ENCODE measurements at places on chromosomes 6 and 20.
A peak's percentile ranks its signal among the peaks of the same experiment; 100 is the strongest.

GRCh38 chr6:75691012-75691411, 58.0 kb upstream of the MYO6 start:
- DNase-seq, result peak; percentile 62

DNA sequence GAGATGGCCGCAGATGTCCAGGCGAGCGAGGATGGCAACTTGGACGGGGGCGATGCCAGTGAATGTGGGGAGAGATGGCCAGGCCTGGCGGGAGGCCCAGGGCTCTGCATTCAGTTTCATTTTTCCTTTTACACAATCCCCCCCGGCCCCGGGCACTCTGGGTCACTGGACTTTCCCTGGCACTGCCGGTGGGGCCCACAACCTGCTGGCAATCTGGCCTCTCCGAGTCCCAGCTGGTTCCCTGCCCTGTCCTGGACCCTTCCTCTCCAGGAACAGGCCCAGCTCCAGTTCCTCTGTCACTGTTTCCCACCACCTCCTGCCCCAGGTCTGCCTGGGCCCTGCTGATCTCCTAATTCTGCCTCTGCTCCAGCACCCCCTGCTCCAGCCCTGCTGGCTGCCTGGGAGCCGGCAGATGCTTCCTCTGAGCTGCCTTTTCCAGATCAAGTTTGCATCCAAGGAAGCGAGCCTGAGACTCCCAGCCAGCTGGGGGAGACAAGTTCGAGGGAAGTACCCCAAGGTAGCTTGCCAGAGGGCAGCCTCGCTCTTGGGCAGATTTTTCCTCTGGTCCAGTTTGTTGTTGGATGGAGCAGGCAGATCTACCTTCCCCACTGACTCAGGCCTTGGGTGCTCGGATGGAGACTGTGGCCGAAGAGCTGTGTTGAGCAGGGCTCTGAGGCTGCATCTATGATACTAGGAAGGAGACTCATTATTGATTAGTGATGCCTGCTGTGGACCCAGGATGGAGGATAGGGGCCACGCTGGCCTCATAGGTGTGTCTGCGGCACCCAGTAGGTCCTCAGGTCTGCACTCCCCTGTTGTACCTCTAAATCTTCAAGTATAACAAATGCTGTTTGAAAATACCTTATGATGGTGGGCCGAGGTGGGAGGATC, 83.2 kb downstream of the CEBPB start:
- no peak for DNase-seq

GRCh38 chr6:149095842-149096241, 221.7 kb upstream of the TAB2 start:
- DNase-seq, result no peak

DNA sequence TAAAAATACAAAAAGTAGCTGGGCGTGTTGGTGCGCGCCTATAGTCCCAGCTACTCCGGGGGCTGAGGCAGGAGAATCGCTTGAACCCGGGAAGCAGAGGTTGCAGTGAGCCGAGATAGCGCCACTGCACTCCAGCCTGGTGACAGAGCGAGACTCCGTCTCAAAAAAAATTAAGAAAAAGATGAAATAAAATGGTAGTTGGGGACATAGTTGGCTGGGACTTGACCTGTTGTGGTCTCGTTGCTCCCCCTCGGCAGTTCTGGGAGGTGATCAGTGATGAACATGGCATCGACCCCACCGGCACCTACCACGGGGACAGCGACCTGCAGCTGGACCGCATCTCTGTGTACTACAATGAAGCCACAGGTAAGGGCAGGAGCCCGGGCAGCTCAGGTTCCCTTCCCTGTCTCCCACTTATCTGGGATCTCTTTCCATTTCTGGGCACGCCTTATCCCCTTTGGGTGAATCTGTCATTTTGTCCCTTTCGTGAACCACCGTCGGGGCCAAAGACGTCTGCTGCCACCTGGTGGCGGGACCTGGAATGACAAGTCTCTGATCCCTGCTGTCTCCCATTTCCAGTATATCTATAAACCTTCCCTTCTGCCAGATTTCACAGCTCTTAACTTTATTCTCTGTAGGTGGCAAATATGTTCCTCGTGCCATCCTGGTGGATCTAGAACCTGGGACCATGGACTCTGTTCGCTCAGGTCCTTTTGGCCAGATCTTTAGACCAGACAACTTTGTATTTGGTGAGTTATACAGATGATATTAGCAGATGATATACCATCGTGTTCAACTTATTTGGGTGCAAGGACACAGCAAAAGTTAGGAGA, 2.3 kb downstream of the TUBB start:
- DNase-seq, result peak; percentile 86

DNA sequence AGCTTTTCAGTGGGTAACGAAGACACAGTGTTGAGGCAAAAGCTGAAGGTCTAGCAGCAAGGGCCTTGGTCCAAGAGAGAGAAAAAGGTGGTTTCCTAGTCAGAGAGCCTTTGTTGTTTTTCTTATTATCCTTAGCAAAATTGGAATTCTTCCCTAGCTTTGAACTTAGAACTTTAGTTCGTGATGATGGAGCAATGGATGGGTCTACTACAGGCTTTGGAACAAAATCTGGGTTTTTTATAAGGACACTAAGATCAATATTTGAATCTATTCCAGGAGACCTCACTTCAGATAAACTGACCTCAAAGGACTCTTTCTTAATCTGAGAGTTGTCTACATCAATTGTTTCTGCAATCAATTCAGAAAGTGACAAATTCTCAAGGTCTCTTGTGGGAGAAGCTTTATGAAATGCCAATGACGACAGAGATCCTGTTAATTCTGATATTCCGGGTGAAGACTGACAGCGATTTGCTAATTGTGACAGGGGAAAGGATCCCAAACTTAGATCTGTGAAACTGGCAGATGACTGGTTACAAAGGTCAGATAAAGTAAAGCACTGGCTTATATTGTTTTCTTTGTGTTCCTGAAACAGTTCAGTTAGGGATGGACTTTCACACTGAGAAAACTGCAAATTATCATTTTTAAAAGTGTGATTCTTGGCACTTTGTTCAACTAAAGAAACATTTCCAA, 17.7 kb downstream of the HBS1L start:
- DNase-seq, result no peak

DNA sequence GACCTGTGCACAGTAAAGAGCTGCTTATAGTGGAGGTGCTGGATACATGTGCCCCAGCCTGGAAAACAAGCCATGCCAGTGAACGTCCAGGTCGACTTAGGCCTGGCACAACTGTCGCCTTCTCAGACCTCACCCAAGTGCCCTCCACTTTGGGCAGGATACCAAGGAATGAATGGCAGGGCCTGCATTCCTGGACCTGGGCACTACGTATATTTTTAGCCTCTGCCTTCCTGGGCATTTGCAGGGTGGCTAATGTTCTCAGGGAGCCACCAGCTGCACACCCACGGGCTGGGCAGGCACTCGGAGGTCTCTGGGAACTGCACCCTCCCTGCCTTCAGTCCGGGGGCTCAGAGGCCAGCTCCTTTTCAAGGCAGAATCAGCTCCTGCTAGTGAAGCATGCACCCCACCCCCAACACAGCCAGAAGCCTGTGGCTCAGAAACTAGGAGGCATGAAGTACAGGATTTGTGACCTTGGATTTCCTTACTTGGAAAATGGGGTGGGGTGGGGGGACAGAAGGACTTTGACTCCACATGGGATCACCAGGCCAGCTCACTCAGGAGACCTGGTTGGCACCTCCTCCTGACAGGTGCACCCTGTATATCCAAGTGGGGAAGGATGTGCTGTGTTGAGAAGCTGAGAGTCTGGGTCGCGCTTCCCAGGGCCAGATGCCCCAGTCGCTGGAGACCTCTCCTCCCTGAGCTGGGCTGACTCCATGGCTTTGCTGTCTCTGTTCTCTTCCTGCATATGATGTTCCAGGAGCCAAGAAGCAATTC, 2.5 kb upstream of the LSM14B start:
- no peak for DNase-seq

DNA sequence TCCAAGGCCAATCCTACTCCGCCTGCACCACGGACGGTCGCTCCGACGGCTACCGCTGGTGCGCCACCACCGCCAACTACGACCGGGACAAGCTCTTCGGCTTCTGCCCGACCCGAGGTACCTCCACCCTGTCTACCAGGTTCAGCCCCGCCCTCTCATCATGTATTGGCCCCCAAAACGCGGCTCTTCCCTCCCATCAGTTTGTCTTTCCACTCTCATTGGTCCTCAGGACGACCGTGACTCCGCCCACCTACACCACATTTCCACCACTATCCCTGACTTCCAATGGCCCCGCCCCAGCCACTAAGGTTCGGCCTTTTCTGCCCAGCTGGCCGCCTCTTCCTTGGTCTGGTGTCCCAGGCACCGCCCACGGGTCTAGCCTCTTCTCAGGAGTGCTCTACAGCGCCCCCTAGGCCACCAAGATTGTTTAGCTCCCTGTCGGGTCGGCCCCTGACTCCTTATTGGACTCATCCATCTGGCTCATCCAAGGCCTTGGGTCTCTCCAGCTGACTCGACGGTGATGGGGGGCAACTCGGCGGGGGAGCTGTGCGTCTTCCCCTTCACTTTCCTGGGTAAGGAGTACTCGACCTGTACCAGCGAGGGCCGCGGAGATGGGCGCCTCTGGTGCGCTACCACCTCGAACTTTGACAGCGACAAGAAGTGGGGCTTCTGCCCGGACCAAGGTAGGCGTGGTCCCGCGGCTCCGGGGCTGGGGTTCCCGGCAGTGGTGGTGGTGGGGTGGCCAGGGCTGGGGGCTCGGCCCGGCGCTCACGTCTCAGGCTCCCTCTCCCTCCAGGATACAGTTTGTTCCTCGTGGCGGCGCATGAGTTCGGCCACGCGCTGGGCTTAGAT, 3.1 kb downstream of the MMP9 start:
- DNase-seq, result peak; percentile 80

DNA sequence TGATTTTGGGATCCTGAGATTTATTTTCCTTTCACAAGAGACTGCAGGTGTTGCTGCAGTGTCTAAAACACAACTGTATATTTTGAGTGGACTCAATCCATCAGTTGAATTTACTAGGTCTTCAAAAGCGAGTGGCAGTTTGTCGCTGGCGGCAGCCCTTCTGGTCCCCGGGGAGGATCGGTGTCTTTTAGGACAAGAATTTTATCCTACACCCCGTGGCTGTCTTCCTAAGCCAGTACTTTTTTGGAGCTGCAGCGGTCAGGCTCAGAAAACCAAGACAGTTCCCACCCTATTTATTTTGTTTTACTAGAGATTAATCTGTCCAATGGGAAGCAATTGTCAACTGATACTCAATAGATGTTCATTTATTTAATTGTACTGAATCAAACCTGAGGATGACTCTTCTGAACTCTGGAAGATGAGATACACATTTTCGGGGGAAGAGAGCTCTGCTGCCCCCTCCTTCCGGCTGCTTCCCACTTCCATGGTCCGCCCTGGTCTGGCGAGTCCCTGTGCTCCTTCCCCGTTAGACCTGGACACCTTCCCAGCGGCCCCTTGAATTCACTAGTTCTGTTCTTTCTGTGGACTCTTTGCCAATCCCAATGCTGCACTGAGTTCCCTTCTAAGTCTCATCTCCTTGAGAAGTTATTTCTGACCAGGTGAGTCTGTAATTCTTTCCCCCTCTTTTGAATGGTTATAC, 90.6 kb downstream of the ERMARD start:
- DNase-seq, result no peak

DNA sequence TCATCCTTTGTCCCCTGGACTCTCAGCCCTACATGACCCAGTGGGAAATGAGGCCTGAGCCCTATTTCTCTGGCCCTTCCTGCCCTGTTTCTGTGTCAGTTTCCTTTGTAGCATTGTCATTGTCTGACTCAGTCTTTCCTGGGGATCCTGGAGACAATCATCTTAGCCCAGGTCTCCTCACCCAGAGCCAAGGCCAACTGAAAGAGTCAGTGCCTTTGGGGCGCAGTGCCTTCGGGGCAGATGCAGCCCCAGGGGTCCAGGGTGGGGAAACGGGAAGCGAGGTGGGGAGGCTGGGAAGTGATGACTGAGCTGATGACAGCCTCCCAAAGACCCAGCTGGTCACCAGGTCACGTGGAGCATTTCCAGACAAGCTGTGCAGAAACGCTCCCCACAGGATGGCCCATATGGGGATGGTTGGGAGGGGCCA, 93.3 kb upstream of the SULF2 start:
- peak; percentile 43 for DNase-seq

GRCh38 chr6:84422380-84422968, 195.0 kb upstream of the CEP162 start:
- DNase-seq, result peak; percentile 52

DNA sequence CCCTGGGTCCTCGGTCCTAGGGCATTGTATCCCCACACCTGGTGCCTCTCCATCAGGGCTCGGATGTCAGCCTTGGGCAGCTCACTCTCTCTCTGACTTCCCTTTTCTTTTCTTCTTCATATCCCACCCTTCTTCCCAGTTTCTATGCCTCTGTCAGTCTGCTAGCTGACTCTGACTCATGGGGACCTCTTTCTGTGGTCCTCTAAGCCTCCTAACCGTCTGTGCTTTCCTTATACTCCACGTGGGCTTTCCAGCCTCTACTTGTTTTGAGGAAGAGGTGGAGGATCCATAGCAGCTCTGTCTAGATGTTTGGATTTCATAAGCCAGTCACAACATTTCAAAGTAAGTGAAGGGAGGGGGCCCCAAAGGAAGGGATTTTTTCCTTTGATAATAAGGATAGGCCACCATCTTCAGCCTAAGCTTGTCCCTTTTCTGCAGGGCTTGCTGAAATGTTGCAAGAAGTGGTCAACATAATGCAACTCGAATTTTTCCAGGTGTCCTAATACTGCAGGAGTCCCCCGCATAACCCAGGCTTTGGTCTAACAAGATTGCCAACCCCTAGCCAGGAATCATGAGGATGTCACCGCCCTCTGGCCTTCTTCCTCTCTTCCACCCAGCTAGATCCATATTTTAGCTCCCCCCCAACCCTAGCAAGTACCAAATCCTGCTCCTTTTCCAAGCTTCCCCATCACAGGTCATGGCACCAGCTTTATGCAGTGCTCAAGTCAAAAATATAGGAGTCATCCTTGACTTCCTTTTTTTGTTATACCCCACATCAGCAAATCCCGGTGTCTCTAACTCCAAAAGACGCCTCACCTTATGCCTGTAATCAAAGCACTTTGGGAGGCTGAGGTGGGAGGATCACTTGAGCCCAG, 8.7 kb upstream of the PLTP start:
- DNase-seq, result no peak

GRCh38 chr20:1782181-1782580, 113.0 kb upstream of the SIRPA start:
- DNase-seq, result no peak

GRCh38 chr20:5548902-5549599, 201.2 kb upstream of the SHLD1 start:
- no peak for DNase-seq

DNA sequence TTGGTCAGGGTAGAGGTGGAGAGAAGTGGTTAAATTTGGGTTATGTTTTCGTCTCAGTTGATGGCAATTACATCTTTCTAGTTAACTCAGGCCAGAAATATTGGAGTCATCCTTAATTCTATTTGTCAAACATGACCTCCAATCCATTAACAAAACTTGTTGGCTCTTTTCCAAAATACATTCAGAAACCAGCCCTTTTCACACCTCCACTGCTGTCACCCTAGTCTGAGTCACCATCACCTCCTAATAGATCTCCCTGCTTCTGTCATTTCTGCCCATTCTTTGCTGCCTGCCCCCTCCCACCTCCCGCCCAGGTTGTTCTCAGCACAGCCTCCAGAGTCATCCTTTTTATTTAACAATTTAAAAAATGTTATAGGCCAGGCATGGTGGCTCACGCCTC, 3.0 kb upstream of the ABCF1 start:
- DNase-seq, result no peak

Data from ELR (cell line).